D341Med (cell line): ENCODE measurements at places on chromosomes 3 and 15.

DNA sequence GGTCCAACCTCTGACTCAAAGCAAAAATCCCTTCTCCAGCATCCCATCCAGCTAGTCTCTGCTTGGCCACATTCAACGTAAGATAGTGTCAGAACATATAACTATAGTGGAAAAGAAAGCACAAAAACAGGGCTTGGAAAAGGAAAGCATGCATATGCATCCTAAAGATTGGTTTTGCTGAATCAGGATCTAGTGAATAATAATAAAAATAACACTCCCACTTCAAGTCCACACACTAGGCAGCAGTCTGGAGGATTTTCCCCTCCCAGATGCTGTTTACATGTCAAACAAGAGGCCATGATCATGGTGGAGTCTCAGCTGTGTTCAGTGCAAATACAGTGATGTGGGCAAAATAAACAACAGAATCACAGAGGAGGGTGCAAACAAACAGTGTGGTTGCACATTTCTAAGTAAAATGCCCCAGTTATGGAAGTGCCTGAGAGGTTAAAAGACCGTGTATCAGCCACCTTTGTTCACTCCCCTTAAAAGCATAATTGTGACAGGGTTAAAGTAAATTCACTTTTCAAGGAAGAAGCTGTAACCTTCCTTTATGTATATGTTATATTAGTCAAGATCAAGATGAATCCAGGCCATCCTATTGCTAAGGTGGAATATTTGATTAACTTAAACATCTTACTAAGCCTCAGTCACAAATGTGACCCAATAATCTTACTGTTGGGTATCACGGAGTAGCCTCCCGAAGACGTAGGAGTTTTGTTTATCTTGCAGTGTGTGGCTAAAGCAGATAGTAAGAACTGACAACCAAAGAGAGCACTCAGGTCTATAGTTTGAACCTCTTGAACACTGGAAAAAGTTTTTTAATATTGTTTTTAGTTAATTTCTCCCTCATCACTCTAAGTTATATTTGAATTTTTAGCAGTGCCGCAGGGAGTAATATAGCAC is 424.5 kb downstream of the SOX2 start:
- no peak for DNase-seq

DNA sequence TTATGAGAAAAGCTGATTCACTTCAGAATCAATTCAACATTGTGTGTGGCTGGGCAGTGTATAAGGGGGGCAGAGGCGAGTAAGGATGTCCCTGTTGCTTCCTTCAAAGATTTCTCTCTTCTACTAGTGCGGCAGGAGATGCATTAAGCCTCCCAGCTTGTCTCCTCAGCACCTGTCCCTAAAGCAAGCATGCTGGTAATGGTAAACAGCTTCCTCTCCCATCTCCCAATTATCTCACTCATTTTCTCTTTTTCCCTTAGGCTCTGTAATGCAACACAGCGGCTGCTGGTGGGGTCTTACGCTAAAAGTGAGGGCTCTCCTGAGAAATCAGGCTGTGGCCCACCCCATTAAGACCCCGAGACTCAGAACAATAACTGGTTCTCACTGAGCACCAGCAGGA is 306.4 kb upstream of the ROPN1 start:
- DNase-seq, result no peak

DNA sequence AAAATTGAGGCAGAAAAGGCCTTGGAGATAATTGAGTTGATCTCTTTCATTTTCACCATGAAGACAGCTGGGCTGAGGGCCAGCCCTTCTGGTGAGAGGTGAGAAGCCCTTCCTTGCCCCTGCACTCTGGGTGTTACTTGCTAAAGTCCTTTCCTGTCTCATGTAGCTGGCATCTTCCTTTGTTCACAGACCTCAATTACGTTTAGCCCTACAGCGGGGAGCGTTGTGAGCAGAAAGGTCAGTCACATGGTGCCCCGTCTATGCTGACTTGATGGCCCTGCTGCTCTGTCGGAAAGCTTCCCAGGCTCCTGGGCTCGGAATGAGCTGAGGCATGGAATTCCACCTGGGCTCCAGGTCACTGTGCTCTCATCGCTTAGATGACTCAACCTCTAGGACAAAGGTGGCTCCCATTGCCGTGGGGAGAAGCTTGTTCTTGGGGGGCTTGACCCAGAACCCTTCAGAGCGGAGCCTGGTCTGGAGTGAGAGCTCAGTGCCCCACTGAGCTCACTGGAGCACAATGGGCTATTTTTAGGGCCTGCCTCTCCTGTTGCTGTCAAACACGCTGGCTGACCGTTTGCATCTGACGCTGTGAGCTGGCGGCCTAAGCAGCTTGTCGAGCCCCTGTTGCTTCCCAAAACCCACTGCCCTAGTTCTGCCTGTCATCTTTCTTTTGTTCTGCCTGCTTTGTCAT is 47.0 kb downstream of the RPLP1 start:
- no peak for DNase-seq

DNA sequence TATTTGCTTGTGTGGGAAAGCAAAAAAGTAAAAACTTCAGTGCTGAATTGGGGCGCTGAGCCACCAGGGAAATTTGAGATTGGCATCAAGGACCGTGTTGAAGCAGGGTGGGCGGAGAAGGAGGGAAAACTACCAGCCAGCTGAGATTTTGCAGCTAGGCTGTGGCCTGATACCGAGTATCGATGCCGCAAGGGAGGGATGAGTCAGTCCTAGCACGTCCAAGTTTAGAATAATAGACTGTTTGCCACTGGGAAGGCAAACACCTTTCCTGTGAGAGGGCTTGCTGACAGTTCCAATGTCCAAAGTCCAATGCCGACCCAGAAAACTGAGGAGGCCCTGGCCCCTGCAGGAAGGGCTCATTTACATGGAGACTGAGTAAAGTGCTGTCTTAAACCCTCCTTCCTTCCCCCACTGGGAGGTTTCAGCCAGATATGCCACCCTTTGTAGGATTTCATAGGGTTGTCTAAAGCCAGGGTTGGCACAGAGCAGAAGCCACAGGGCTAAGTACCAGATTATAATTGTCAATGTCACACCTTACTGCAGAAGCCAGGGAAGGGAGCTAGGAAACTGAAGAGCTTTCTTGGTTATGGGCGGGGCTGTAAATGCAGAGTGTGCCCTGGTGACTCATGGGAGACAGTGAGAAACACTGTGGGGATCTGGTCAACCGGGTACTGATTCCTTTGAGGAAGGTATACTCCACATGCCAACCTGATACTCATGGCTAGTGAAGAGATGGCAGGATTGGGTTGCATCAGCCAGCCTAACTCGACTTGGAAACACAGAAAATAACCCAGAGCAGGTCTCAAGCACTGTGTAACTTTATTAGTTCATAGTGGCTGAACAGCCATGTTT is 28.4 kb upstream of the PIK3CB start:
- DNase-seq, result no peak

GRCh38 chr3:188321258-188321657 is 167.3 kb downstream of the LPP start:
- no peak for DNase-seq
